ENCODE measurements at places on chromosomes 13 and 19.

- DNase-seq, result no peak
Observed at GRCh38 chr19:974564-975257, 9.4 kb upstream of the WDR18 start.

GRCh38 chr13:112181336-112182067, 114.6 kb downstream of the SOX1 start:
- DNase-seq, result no peak

- no peak for DNase-seq
Observed at GRCh38 chr19:45591004-45591637, 6.5 kb upstream of the OPA3 start.

DNA sequence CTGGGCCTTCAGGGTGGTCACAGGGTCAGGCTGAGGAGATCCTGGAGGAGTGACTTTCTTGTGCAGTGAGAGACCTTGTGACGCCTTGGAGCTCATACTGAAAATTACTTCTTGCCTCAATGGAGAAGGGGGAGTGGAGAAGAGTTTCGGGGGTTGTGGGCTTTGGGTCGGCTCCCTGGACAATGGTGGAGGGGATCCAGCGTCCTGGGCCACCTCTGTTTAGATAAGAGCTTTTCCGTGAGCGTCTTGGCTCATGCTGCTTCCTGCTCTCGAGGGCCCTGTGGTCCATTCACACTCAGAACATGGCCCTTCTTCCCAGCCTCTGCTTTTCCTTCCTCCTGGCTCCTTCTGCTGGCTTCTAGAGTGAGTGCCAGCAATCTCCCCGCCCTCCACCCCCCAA, 81.9 kb downstream of the FLT1 start:
- DNase-seq, result no peak

DNA sequence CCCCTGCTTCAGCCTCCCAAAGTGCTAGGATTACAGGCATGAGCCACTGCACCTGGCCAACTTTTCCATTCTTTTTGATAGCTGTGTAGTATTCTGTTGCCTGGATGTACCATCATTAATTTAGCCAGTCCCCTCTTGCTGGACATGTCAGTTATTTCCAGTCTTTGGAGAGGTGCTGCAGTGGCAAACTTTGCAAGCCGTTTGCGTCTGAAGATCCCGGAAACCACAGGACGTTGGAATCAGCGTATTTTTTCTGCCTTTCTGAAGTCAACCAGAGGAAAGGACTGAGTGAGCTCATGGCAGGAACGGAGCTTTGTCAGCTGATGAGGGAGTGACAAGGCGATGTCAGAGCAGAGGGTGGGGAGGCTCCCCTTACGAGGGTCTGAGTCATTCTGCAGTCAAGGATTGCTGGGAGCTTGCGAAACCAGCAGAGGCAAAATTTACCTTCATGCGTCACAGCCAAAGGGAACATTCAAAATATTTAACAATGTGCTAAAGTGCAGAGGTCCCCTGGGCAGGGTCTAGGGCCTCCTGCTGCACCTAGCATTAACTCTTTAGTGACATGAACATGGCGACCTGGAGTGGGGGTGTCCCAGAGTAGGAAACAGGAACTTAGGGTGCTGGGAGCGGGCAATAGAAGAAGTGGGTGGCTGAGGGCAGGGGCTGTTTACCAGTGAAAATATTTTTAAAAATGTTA, 5.6 kb downstream of the C5AR1 start:
- no peak for DNase-seq

- DNase-seq, result no peak
Observed at GRCh38 chr19:39846678-39847486, 703 bp upstream of the FBL start.

Data from GM12864 (cell line).